IMR-90 (cell line): ENCODE measurements at places on chromosomes 1 and 21.

GRCh38 chr21:44718571-44718970 lies 7.2 kb upstream of the TSPEAR start:
- DNase-seq = no peak

DNA sequence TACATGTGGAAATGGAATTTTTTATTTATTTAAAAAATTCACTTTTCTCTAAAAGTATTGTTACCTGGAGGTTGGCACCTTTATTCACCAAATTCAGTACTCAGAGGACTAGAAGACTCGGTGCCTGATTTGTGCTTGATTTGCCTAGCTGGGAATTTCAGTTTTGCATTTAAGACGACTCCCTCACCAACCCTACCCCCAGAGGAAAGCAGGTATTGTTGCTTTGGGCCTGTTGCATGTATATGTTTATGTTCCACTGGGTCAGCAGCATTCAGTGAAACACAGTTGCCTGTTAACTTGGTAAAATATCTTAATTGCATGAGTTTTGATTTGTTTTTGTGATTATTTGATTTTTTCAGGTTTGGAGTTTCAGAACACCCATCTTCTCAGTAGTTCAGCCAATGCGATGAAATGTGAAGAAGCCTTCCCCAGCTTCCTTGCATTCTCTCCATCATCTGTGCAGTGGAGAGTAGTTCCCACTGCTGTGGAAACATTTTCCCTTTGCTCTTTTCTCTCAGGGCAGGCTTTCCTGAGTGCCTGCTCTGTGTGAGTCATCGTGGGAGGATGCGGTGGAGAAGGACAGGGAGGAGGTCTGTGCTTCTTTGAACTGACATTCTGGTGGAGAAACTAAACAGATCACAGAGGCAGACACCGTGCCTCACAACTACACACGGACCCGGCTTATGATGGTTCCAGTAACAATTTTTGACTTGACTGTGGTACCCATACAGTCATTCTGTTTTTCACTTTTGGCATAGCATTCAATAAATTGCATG lies 6.4 kb downstream of the ADARB1 start:
- DNase-seq = peak; percentile 66

DNA sequence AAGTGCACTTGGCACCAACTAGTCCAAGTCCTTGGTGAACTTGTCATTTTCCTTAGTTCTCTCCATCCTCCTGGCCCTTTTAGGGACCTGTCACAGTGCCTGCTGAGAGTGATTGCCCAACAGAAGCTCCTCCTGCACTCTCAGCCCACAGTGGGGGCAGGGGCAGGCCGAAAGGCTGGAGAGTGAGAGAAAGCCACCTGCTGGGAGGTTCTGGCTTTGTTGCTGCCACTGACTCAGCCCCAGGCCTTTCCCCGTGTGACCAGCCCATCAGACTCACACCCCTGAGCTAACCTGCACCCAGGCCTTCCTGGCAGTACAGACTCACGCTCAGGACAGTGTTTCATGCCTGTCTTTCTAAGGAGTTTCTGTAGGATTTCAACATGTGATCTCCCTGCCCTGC lies 17.1 kb upstream of the PROK1 start:
- peak; percentile 20 for DNase-seq

GRCh38 chr1:40708750-40709099 lies 17.2 kb downstream of the NFYC start:
- DNase-seq = peak; percentile 91

- no peak for DNase-seq
Observed at GRCh38 chr1:68347415-68347814, 102.3 kb downstream of the RPE65 start.
